ENCODE measurements at places on chromosomes 7 and 10.
A peak's percentile ranks its signal among the peaks of the same experiment; 100 is the strongest.

GRCh38 chr10:117980216-117980615 is 66.5 kb downstream of the RAB11FIP2 start:
- peak; percentile 14 for DNase-seq

DNA sequence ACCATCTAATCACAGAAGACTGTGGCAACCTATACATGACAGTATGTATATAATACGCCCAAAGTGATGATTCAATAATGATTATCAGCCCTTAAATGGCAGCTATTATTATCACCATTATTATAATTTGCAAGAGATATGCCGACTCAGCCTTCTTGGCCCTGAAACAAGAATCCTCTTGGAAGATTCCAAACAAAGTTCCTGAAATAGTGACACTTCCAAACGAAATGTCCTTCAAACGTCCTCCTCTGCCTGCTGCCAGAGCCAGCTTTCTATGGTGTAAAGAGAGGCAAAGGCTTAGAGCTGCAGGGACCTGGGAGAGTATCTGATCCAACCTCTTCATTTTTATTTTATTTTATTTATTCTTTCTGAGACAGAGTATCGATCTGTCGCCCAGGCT is 36.0 kb downstream of the NRAP start:
- DNase-seq = no peak

- no peak for DNase-seq
These were observed 22.2 kb upstream of the SH2B2 start for GRCh38 chr7:102264367-102264891.

- peak; percentile 26 for DNase-seq
These were observed at the start of gene RBP4 for GRCh38 chr10:93601146-93601773. TSS of gene RBP4 (minus strand) at chr10:93601235. CDS start at chr10:93601028, 207 bp downstream.

DNA sequence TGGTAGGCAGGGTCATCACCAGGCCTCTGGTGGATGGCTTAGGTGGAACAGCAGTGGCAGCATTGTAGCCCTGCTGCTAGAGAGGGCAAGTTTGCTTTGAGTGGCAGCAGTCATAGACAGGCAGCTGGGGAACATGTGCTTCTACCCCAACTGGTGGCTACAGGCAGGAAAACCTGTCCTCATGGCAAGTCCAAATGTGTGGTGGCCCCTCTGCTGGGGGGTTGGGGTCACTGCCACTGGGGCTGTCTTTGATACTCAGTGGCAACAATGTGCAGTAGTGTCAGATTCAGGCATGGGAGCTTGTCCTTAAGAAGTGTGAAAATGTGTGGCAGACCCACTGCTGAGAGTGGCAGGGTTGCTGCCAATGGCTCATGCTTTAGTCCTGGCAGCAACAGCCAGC is 186.2 kb upstream of the NPSR1 start:
- no peak for DNase-seq

DNA sequence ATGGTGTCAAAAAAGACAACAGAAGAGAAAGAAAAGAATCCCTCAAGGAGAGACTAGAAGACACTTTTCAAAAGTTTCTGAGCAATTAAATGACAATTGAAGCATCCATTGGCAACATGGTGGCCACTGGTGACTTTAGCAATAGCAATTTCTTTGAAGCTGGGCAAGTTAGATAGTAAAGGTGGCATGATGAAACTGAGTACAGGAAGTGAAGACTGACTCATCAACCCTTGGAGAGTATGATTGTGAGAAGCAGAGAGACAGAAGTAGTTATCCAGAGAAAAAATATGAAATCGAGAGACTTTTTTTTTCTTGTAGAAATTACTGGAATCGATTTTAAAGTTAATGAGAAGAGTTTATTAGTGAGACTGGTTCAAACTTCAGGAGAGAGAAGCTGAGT is 52.5 kb downstream of the DGKB start:
- no peak for DNase-seq

GRCh38 chr10:114487815-114488536 is 83.7 kb upstream of the AFAP1L2 start:
- no peak for DNase-seq

DNA sequence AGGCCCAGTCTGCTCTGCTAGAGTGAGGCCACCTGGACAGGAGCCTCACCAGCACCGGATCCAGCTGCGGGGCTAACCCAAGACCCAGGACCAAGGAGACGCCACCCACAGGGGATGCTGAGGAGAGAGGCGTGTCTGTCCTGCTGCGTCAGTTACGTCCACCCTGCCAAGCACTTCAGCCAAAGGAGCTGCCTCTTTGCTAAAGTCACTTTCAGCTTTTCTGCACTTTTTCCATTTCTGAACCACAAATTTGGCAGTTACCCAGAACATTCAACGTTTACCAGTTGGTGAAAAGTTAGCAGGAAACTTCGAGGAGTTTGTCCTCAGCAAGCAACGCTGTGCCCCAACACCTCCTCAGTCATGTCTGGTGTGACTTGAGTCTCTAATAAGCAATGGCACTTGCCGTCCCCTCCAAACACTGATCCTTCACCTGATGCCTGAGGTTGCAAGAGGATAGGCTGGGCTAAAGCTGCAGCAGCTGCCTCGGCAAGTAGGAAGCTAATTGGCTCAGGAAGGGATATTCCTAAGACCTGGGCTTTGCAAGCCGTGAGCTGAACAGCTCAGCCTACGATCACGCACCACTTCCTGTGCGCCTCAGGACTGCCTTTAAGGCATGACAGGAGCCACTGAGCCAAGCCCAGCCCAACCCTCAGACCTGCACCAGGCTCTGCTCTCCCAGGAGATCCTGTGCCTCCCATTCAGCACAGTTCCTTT is 40.1 kb downstream of the KCNH2 start:
- DNase-seq = peak; percentile 10

- no peak for DNase-seq
These were observed 61.3 kb upstream of the TNRC18 start for GRCh38 chr7:5484921-5485320.

DNA sequence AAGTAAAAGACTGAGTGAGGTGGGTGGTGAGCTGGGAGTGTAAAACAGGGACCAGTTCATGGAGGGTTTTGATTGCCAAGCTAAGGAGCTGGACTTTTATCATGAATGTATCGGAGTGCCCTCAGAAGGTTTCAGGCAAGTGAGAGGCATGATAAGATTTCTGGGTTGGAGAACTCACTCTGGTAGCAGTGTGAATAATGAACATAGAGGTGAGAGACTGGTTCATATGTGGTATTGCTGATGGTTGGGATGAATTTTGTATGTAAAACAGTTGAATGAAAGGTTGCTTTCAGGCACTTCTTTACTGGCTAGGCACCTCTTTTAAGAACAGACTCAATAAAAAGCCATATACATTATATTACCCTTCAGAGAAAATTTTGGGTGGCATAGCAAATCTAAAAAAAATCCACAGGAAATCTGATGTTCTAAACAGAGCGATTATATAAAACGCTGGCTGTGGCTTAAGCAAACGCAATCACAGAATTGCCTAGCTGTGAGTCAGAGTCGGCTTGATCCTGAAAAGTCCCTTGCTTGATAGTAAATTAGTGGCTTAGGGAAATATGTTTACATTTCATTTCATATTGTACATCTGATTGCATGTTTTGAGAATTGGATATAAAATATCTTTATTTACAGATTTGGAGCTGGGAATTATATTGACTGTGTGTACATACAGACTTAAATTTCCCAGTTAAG is 92.9 kb upstream of the HDAC9 start:
- peak; percentile 26 for DNase-seq

DNA sequence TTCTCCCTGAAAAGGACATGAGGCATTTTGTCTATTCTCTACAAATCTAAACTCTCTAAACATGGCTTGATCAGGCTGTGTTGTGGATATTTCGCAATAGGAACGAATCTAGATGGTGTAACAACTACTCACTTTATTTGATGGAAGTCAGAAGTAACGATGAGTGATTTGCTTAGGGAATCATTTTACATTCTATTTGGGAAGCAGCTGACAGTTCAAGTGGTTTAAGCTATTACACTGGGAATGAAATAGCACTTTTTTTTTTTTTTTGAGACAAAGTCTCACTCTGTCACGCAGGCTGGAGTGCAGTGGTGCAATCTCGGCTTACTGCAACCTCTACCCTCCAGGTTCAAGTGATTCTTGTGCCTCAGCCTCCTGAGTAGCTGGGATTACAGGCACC is 44.1 kb downstream of the NPY start:
- DNase-seq = no peak

DNA sequence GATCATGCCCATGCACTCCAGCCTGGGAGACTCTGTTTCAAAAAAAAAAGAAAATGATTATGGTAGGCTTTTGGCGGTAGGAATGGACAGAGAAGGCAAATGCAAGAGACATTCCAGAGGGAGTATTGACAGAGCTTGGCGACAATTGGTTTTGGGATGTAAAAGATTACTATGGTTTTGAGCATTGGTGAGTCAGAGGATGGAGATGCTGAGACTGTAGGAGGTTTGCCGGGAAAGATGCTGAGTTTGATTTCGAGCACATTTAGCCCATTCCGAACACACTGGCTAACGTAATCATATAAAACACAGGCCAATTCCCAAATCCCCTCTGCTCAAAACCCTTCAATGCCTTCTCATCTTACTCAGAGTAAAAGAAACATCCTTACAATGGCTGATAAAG is 161.6 kb upstream of the MKLN1 start:
- DNase-seq = no peak

Measured in HTR-8/SVneo (cell line).